ENCODE measurements at places on chromosomes 7 and 10.

DNA sequence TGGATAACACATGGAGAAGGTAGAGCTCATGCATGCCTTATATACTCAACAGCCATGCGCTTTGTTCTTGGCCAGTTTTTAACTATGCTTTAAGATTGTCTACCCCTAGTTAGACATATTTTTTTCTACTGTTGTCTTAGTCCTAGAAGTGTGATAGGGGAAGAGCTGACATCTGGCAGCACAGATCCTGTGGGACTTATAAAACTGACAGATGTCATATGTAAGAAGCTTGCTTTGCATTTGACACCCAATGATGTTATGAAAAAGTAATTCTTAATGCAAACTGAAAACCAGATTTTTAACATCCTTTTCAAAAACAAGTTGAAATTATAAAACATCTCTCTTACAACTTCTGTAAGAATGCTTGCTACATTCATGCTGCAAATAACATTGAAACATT, 715.9 kb upstream of the LRRN3 start:
- no peak for DNase-seq

DNA sequence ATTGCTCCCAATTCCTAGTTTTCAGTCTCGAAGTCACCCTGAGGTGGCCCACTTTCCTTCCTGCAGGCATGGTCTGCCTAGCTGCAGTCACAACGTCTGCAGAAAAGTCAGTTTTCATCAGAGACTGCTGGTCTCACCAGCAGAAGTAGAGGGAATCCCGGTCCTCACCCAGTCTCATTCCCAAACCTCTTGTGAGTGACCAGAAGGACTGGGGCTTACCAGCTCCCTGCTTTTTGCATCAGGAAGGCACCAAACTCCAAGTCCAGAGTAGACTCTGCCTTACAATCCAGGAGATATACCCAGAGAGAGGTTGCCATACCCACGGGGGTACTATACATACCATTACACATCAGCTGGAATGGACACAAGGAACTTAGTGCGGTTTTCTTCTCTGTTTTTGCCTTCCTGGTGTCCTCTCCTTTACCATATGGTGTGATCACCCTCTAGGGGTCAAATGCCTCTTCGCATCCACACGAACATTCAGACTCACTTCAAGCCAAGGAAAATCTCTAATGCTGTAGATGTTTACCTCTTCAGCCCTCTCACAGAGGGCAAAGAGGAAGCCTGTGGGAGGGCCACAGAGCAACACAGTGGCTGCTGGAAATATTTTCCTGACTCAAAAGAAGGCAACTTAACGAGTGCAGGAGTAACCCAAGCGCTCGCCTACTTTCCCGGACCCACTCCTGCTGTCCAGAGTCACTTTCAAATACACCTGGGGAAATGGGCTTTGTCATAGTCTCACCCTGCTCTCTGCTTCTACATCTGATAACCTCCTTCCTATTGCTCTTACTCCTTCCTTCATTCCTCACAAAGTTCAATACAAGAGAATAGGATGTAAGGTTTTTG, 220.9 kb downstream of the C7orf25 start:
- DNase-seq, result no peak

- DNase-seq, result no peak
These were observed 342.1 kb downstream of the PHF14 start for GRCh38 chr7:11315666-11316258.

DNA sequence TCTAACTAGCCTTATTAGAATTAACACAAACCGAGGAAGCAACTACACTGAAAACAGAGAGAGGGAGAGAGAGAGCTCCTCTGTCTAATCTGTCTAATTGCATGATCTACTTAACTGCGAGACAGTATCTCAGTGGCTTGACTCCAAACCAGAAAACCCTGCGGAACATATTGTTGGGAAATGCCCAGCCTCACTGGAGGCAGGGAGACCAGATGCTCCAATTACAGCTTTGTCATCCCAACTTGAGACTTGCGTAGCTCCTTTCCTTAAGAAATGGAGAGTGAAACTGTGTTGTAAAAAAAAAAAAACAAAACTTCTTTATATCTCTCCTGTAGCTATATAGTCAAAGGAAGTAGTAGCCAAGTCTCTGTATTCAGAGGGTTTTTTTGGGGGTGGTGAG, 52.0 kb upstream of the ZNRF2 start:
- DNase-seq, result no peak

GRCh38 chr10:118092209-118092608, 45.5 kb upstream of the RAB11FIP2 start:
- no peak for DNase-seq

- no peak for DNase-seq
These were observed 178.8 kb downstream of the SKAP2 start for GRCh38 chr7:26685606-26686005.

DNA sequence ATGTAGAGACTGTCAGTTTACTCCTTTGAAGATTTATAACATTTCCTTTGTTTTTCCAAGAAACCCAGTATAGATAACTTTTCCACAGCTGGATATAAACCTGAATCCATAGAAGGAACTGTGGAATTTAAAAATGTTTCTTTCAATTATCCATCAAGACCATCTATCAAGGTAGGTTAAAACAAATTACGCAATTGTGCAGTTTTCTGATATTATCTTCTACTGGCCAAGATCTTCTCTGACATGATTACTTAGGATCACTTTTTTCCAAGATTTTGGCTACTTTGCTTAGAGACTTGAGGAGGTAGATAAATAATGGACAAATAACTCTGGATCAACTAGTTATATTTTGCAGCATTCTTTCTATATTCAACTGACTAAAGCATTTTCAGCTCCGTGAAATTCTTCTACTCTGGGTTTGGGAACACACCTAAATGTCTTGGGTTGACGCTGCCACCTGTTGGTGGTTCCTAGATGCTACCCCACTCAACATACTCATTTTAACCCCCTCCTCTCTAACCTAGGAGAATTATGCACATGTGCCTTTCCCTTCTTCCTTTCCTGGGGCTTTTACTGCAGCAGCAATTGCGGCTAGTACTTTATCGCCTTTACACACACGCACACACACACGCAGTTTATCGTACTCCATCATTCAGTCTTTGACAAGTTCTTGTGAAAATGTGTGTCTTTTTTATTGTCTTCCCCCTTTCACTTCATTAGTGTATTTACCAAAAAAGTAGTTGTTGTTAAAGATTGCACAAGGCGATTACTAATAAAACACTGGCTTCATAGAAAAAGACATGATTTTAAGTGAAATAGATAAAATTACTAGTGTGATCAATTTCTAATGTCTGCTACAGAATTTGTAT, 32.7 kb downstream of the ABCB5 start:
- no peak for DNase-seq

DNA sequence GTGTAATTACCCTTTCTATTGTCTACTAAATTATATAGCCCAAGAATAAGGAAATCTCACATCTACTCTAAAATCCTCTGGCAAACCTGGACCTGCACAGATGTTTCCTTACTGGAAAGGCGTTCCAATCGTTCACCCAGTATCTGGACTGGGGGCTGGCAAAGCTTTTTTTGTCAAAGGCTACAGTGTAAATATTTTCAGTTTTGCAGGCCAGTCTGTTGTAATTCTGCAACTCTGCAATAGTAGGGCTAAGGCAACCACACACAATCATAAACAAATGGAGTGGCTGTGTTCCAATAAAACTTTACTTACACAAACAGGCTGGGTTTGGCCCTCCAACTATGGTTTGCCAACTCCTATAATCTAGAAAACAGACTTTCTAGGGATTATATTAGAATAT, 56.2 kb downstream of the GLI3 start:
- DNase-seq, result no peak

- no peak for DNase-seq
These were observed 30.8 kb downstream of the PRLHR start for GRCh38 chr10:118564652-118565051.

- no peak for DNase-seq
These were observed 150.0 kb downstream of the ARHGAP12 start for GRCh38 chr10:31778627-31779026.

GRCh38 chr10:2611603-2612002, 455.7 kb upstream of the PFKP start:
- DNase-seq, result no peak

- DNase-seq, result peak; percentile 83
These were observed 95.5 kb downstream of the MAP3K8 start for GRCh38 chr10:30529373-30529998.

DNA sequence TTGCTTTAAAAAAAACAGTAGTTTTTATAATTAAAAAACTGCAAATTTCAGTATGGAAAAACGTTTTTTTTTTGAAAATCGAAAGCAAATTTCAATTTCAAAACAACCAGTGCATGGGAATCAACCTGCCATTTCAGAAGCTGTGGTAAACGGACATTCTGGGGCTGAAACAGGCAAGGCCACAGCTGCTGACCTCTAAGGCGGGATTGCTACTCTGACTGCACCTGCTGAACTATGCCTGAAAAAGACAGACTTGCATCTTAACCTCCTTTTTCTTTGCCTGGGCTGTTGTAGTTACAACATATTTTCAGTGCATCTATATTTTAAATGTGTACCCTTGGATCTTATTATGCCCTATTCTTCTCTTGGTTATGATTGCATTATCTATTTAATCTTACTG, 303.0 kb upstream of the SP8 start:
- no peak for DNase-seq

GRCh38 chr7:83882551-83882950, 233.6 kb upstream of the SEMA3E start:
- DNase-seq, result no peak

GRCh38 chr10:113991091-113991860, 52.4 kb upstream of the ADRB1 start:
- peak; percentile 31 for DNase-seq

- no peak for DNase-seq
These were observed 8.4 kb downstream of the MRPL43 start for GRCh38 chr10:100978901-100979195.

- no peak for DNase-seq
These were observed 151.8 kb downstream of the TWIST1 start for GRCh38 chr7:18965657-18966056.

- no peak for DNase-seq
These were observed 229.0 kb downstream of the PRPF18 start for GRCh38 chr10:13815756-13816155.

GRCh38 chr10:31153692-31154091, 122.0 kb upstream of the ZNF438 start:
- no peak for DNase-seq

DNA sequence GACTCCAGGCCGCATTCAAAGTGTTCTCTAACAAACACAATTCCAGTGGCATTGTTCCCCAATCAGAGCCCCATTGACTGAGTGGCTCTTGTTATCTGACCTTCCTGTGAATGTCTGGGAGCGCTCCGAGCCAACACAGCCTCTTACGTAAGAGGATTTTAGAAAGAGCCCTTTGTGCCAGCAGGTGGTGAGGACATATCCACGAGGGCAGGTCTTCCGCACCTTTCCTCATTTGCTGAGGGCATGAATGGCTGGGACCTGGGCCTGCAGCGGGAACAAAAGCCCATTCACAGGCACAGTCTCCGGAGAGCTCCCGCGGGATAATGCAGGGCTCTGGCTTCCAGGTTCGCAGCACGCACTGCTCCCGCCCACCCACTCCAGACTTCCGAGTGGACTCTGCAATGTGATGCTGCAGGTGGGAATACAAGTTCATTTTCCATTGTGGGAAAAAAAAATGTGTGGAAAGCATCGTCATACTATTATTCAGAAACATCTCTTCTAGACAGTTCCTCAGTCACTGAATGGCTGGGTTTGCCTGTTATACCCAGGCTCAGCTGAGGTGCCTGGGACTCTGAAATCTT, 295.0 kb upstream of the IGFBP3 start:
- no peak for DNase-seq

GRCh38 chr10:77904100-77904840, 22.3 kb downstream of the DLG5 start:
- DNase-seq, result no peak

GRCh38 chr10:44392420-44392819, 7.5 kb upstream of the CXCL12 start:
- no peak for DNase-seq

GRCh38 chr7:94423863-94424735, 29.4 kb downstream of the COL1A2 start:
- no peak for DNase-seq

DNA sequence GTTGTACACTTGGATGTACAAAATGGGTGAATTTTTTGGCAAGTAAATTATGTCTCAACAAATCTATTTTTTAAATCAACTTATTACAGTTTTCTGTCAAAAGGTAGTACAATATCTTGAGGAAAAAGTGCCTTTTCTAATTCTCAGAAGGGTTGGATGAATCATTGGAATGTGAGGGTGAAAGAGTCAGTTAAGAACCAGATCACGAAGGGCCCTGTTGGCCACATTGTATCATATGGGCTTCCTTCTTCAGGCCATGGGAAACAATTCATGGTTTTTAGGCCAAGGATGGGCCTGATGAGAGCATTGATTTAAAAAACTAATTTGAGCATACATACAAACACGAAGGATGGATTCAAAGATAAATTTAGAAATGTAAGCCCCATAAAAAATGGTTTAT, 503.7 kb downstream of the TNS3 start:
- DNase-seq, result no peak

DNA sequence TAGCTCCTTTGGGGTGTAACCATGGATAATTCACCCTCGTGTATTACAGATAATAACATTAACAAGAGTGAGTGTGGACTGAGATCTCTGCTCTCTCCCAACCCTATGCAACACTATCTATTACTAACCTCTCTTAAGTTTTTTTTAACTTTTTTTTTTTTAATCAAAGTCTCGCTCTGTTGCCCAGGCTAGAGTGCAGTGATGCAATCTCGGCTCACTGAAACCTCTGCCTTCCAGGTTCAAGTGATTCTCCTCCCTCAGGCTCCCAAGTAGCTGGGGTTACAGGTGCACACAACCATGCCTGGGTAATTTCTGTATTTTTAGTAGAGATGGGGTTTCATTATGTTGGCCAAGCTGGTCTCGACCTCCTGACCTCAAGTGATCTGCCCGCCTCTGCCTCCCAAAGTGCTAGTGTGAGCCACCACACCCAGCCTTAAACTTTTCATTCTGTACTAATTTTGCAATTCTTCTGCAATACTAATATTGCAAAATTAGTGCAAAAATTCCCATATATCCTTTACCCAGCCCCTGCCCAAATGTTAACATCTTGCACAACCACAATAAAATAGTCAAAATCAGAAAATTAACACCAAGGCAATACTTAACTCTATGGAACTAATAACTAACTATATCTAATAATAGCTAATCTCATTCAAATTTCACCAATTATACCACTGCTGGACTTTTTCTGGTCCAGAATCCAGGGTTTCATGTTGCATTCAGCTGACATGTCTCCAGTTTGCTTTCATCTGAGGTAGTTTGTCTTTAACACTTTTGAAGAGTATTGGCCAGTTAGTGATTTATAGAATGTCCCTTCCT, 66.5 kb upstream of the TCF7L2 start:
- no peak for DNase-seq

DNA sequence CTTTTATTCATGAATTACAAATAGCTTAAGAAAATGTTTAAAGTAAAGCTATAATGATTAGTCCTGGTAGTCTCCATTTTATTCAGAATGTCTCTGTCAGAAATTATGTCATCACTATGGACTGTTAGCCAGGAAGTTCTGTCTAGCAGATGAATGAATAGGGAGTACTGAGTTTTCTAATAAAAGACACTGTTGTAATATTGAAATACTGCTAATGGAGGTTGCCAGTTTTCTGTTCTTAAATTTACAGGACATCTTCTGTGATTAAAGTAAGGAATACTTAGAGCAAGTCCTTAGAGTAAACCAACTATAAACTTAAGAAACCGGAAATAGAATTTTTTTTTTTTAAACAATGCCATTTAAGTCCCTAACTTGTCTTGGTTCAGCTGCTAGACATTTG, 309.8 kb downstream of the ADK start:
- DNase-seq, result no peak
